ENCODE measurements at places on chromosomes 11 and 22. TPM values are rescaled to one million over a fixed set of nuclear protein-coding genes. Genes with fewer than 3 reads are reported as not detected.
A peak's percentile ranks its signal among the peaks of the same experiment; 100 is the strongest.

The BATF2 gene
- total RNA-seq = 0.79 TPM

The APOL5 gene
- total RNA-seq = not detected

The MIOX gene
- total RNA-seq = not detected

The MS4A3 gene
- not detected for total RNA-seq

DNA sequence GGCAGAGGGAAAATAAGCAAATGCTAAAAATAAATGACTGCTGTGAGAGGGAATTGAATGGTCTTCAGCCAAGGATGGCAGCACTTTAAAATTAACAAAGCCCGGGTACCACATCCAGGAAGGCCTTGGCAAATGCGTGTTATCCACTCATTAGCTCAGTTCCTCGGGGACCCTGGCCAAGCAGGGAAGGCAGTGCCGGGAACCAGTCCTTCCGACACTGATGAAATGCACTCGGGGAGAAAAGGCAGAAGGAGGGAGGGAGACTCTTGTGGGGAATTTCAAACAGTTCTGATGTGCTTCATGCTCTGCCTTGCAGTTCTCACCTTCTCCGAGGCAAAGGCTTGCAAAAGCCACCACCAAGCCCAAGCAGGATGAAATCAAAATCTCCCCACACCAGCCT, 38.3 kb downstream of the CLPB start:
- no peaks in the 10 kb centered on the region for H3K27me3 ChIP-seq
- H3K36me3 ChIP-seq = no peaks in the 10 kb centered on the region
- DNase-seq = no peak
- H3K4me1 ChIP-seq = peaks cover 23% of the 10 kb centered on the region
- H3K4me3 ChIP-seq = no peak overlapping the region

GRCh38 chr22:29308148-29308790, 1.8 kb downstream of the GAS2L1 start:
- H3K27ac ChIP-seq = no peak overlapping the region
- peaks cover 22% of the 10 kb centered on the region for H3K4me1 ChIP-seq
- DNase-seq = no peak
- 0 out of 2 replicates have a peak, but pooled peaks cover 1% of the 10 kb centered on the region for H3K36me3 ChIP-seq
- H3K4me3 ChIP-seq = no peak overlapping the region

DNA sequence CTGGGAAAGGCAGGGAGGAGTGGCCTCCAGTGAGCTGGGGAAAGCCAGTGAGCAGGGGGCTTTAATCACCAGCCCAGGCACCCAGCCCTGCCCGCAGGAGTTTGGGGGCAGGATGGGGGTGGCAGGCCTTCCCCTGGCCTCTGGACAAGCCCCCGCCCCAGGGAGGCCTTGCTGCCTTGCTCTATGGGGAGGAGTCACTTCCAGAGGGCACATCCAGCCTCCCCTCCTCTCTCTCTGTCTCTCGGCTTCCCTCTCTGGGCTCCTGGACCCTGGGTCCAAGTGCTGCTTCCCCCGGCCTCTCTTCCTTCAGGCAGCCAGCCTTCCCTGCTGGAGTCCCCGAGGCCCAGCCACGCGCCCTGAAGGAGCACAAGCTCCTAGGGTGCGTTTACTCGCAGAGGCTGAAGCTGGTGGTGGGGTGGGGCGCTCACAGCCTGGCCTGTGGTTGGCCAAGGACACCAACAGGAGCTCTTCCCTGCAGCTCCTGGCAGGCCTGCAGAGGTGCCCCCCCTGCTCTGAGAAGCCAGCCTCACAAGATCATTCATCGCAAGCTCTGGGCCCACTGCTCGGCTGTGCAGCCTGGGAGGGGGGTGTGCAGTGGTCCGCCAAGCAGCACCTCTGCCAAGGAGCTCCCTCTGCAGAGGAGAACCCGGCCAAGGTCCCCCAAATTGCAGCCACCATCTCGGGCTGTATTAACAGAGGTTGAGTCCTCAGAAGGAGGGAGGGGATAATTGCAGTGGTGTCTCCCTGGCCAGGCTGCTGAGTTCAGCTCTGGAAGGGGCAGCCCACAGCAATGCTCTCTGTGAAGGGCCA, 25.4 kb downstream of the OSBPL5 start:
- H3K4me1 ChIP-seq = no peaks in the 10 kb centered on the region
- H3K36me3 ChIP-seq = no peaks in the 10 kb centered on the region
- no peak overlapping the region for H3K27ac ChIP-seq
- no peaks in the 10 kb centered on the region for H3K27me3 ChIP-seq
- no peak for DNase-seq

DNA sequence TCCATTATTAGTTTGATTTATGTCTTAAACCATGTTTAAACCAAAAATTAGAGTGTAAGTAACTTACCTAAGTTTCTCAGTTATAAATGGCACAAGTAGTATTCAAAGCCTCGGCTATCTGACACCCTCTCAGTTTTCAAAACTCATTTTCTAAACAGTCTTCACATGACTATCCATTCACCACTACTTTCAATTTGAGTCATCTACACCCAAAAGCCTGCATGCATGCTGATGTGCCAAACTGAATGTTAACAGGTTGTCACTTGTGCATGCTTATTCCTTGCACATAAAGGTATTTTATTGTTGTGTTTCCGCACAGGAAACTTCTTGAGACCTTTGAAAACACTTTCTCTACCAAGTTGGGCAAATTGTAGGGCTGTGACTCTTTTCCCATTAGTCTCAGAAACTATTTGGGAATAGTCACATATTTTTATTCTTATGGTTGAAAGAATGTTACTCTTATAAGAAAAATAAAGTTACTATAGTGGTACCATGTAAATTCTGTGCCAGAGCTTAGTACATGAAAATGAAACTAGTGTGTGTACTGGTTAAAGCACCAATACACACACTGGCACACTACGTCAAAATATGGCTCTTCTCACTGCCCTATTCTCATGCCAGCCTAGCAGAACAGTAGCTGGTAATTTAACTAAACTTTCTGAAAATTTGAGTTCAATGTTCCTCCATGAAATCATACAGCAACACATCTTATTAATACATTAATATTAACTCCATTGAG, 2.2 kb upstream of the OR51E2 start:
- H3K27ac ChIP-seq = no peak overlapping the region
- no peaks in the 10 kb centered on the region for H3K36me3 ChIP-seq
- no peaks in the 10 kb centered on the region for H3K4me1 ChIP-seq
- DNase-seq = no peak

DNA sequence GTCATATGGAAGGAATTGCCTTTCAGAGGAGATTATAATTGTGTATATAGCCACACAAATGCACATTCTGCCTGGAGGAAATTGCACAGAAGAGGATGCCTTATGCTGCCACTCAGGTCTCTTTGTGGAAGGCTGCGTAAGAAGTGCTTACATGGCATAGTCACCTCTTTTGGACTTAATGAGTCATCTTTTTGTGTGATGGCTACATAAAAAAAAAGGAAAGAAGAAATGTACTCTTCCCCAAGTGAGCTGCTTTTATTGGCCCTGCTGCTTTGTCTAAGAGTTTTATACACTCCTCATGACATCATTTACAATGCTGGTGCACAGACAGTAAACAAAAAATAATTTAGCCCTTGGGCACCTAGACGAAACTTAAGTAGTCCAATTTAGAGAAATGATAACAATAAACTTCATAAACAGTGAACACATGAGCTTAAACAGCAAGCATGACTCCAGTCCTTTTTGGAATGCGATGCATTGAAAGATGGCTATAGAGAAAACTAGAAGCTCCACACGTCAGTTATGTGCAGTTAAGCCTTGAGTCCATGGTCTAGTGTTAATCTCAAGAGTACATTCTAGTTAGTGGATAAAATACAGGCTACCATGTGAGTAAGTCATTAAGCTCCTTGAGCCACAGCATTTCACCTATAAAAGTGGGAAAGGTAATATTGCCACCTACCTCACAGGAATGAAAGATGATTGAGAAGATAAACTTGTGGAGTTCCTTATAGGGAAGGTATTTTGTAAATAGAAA, 12.0 kb downstream of the CSTPP1 start:
- H3K36me3 ChIP-seq = no peaks in the 10 kb centered on the region
- H3K4me3 ChIP-seq = no peak overlapping the region
- H3K4me1 ChIP-seq = peaks cover 26% of the 10 kb centered on the region

DNA sequence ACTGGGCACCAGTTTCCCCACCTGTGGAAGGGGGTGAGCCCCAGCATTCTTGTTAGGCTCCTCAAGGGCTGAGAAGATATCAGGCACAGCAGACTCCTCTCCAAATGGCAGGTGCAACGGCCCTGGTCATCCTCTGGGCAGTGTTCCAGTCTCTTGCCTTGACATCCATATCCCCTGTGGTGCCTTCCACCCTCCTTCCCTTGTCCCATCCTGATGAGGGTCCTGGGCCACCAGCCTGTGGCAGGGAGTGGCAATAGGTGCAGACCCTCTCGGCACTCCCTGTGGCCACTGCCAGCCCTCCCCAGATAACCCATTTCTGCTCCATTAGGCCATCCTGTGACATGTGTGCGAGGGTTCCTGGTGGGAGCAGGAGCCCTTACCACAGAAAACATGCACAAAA, 78.8 kb upstream of the NECTIN1 start:
- no peak overlapping the region for H3K4me3 ChIP-seq
- no peak overlapping the region for H3K27ac ChIP-seq
- H3K36me3 ChIP-seq = no peaks in the 10 kb centered on the region
- H3K4me1 ChIP-seq = no peaks in the 10 kb centered on the region

GRCh38 chr11:73030130-73030529, 112.0 kb downstream of the FCHSD2 start:
- no peaks in the 10 kb centered on the region for H3K4me1 ChIP-seq
- no peak overlapping the region for H3K4me3 ChIP-seq
- H3K27ac ChIP-seq = no peak overlapping the region
- H3K27me3 ChIP-seq = no peaks in the 10 kb centered on the region
- no peak for DNase-seq

- no peaks in the 10 kb centered on the region for H3K27me3 ChIP-seq
- DNase-seq = peak; percentile 60
- H3K4me3 ChIP-seq = peak overlapping the region; percentile 80
- peak overlapping the region; percentile 90 for H3K27ac ChIP-seq
- H3K4me1 ChIP-seq = peaks cover 54% of the 10 kb centered on the region
Measured at GRCh38 chr11:706439-706956, 467 bp downstream of the EPS8L2 start.

DNA sequence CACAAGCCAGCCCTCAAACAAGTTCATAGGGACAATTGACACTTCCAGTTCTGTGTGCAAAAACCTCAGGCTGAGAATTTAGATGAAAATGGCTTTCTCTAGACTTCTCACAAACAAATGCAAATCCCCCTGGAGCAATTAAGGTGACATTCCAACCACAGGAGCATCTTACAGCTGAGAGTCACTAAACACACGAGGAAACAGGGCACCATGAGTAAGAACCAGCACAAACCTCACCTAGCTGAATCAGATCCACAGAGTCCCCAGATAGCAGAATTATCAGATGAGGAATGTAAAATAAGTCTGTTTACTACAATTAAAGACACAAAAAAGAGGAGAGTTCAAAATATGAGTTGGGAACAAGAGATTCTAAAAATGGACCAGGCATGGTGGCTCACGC, 51.5 kb downstream of the RTL6 start:
- H3K36me3 ChIP-seq = no peaks in the 10 kb centered on the region
- H3K27me3 ChIP-seq = no peaks in the 10 kb centered on the region
- no peak overlapping the region for H3K27ac ChIP-seq
- no peak for DNase-seq
- H3K4me3 ChIP-seq = no peak overlapping the region

DNA sequence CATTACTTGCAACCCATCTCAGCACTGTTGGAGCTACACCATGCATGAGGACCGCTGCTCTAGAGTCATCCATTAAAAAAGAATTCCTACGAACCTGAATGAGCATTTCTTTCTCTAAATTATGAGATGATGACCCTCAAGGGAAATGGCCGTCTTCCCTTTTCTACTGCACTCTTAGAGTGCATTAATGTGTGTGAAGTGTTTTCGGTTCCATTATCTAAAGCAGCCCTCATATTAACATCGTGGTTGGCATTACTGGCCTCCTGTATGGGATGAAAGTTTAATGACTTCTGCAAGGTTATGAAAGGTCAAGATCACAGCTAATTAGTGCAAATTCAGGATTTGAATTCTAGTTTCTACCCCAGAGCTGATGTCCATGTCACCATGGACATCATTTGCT, 16.7 kb downstream of the CD44 start:
- no peak overlapping the region for H3K27ac ChIP-seq
- no peak for DNase-seq
- no peaks in the 10 kb centered on the region for H3K27me3 ChIP-seq
- no peaks in the 10 kb centered on the region for H3K36me3 ChIP-seq
- H3K4me1 ChIP-seq = peaks cover 36% of the 10 kb centered on the region
- no peak overlapping the region for H3K4me3 ChIP-seq

DNA sequence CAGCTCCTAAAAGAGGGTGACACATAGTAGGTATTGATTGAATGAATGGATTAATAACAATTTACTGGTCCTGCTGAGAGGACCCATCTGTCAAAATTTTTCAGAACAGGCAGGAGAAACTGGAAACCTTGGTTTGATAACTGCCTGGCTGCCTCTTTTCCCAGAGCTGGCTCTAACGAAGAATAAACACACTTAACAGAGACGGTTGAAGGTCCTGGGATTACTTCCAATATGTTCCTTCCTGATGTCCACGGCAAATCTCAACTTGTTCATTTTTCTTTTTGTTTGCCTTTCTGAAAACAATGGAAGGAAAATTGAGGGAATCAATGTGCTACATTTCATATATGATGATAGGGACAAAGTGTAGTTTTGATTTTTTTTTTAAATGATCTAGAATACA, 76.5 kb upstream of the SYT13 start:
- H3K36me3 ChIP-seq = no peaks in the 10 kb centered on the region
- no peak overlapping the region for H3K4me3 ChIP-seq
- H3K4me1 ChIP-seq = no peaks in the 10 kb centered on the region
- DNase-seq = no peak

DNA sequence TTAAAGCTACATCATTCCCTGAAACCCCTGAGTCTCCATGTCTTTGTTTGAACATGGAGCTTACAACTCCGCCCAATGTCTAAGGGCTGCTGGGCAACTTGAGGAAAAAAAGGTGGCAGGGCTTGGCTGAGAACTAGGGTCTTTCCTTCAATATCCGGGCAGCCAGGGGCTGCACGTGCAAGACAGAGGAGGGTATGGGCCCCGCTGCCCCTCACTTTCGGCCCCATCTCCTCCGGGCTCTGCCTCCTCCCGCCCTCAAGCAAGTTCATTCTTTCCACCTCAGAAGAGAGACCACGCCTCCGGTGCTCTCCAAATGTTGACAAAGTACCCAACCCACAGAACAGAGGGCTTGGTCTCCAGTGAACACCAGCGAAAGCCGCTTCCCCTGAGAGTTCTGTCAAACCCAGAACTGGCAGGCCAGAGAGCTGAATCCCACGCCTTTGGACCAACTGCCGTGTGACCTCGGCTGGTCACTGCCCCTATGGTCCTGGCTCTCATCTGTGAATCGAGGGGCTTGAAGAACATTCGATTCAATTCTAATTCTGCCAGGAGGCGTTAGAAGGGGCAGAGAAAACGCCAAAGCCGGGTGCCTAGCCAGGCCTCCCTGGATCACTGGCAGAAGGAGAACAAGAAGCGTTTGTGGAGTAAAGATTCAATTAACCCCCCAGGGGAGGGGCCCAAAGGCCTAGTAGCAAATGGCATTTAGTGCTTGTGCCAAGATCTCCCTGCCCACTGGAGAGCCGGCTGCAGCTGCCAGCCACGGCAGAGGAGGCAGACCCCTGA, 7.3 kb downstream of the PDGFB start:
- no peaks in the 10 kb centered on the region for H3K36me3 ChIP-seq
- no peak overlapping the region for H3K27ac ChIP-seq
- no peak for DNase-seq
- peaks cover 20% of the 10 kb centered on the region for H3K4me1 ChIP-seq

All from Caco-2 (cell line).